Activated T-helper 2 cell treated with anti-CD3 and anti-CD28 coated beads, Interferon-gamma antibody, Interleukin-2, Interleukin-4, amounts not matched to agents 10 μg/mL and 5 μg/mL and 100 μg/mL, durations not matched to agents 14 hours and 24 hours and 36 hours (primary cell): ENCODE measurements at places on chromosomes 12 and 14. TPM values are rescaled to one million over a fixed set of nuclear protein-coding genes. Genes with fewer than 3 reads are reported as not detected.

DNA sequence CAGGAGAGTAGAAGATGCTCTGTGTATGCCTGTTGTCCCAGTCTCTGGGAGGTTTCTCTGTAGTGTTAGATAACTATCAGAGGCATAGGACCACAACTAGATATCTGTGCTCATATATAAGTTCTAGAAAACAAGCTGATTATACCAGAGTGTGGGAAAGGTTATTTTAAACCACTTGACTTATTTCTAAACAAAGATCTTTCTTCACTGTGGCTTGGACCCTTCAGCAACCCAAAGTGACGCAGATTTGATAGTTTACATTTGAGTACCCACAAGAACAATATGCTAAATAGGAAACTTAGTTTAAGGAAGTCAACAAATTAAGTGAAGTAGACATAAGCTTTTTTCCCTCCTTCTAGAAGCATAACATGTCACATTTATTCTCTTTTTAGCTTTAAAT, 41.3 kb downstream of the RIC8B start:
- no peak for DNase-seq

DNA sequence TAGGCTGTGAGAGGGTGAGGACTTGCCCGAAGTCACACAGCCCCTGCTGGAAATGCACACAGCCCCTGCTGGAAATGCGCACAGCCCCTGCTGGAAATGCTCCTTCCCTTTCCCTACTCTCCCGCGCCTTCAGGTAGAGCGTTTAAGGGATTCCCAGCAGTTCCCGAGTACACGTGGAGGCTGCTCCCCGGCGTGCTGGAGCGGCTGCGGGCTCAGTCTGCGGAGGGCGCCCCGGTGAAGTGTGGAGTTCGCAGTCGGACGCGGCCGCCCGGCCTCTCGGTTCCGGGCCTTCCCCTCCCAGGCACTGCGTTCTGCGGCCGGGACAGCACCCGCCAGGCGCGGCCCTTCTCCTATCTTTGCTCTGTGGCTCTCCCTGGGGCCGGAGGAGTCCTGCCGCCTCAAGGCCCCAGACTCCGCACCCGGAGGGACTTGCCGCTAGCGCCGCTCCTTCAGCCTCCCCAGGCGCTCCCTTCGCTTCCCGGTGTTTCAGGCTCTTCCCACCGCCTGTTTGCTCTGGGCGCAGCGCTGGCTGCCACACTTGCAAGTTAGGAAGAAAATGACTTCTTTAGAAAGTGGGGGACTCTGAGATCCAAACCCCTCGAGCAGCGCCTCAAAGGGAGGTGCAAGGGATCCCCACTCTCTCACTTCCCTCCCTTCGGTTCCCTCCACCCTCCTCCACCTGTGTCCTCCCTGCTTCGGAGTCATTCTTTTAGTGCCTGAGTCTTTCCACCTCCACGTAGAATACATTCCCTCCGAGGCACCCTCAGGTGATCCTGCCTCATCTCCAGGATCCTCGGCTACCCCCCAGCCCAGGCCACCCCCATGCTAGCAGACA, 8.3 kb upstream of the TBX5 start:
- DNase-seq = no peak

Gene CCDC184
- 0.34 and 0.64 TPM in 2 replicates for total RNA-seq

Gene TAC3
- total RNA-seq = not detected in 2 replicates

GRCh38 chr12:59298296-59298695, 297.5 kb upstream of the SLC16A7 start:
- DNase-seq = no peak

Gene MYH6
- 0.11 and 0.14 TPM in 2 replicates for total RNA-seq

Gene RGS6
- 2.8 and 3.7 TPM in 2 replicates for total RNA-seq

- no peak for DNase-seq
Observed at GRCh38 chr12:65643595-65644386, 180.5 kb upstream of the HMGA2 start.

Gene SLC5A8
- not detected in 2 replicates for total RNA-seq

DNA sequence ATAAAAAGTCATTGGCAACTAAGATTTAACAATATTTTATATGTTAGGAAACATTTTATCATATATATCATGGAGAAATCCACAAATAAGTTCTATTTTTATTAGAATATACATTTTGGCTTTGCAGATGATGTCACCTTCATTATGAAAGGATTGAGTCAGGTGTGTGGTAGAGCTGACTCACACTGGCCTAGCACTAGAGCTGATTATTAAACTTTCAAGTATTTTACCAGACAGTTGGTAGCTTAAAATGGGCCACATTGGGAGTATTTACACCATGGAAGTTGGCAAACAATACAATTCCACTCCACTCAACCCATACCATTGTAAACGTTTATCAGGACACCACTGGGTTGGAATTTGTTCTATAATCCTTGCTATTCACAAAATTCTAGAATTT, 1036.6 kb downstream of the TRHDE start:
- no peak for DNase-seq

Gene NTN4
- not detected in 2 replicates for total RNA-seq

DNA sequence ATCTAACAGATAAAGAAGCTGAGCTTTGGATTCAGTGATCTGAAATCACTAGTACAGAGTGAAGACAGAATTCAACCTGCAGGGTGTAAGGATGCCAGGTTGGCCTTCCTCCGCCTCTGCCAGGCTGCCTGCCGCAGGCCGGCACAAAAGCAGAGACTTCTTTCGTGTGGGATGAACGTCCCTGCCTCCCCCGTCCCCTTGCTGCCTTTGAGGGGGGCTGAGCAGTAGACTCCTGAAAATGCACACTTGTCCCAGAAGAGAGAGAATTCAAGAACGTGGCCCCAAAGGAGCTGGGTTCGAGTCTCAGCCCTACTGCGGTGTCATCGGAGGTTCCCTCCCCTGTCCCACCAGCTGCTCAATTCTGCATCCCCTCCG, 154.3 kb downstream of the BCL11B start:
- no peak for DNase-seq
